Left hindlimb (tissue), 1 donor: ENCODE measurements at places on chromosomes 3 and 15.

DNA sequence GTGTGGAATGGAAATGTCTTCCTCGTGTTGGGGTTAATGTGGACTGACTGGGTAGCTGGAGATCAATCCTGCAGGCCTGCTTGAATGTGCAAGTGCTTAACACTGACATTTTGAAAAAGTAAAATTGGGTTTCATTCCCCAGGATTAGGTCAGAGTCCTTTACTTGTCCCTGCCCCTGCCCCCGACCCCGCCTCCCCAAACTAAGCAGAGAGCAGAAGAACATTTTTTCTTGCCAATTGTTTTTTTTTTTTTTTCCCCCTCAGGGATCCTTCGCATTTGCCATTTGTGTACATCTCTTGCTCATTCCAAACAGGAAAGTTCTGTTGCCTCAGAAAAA, 147.0 kb upstream of the NR2F2 start:
- no peak for DNase-seq

- no peak for DNase-seq
Observed at GRCh38 chr3:51673802-51674654, 3.0 kb downstream of the TEX264 start.

- DNase-seq = no peak
Observed at GRCh38 chr15:94233441-94233840, 2.1 kb downstream of the MCTP2 start.

DNA sequence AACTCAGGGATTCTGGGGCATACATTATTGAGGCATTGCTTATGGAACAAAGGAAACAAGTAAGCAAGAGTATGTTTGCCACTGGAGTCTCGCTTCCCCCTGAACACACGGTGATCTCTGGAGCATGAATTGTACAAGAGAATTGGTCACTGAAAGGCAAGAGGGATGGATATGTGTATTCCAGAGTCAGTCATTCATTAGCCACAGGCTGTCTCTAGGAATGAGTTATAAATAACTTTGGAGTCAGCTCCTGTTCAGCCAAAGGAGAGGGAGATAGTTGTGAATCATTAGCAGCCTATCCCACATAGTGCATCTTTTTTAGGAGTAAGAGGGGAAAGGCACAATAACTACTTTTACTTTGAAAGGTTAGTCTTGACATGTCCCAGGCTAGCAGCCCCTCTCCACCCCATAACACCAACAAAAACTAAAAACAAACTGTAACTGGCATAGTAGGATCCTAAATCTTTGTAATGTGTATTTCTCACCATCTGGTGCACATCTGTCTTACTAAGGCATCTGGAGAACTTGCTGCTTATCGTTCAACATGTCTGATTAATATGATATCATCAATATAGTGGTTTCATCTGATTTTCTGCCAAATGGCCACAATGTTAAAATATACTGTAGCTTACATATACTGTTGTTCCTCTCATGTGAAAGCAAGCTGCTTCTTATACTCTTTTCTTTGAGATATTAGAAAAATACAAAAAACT, 462.2 kb downstream of the GRM7 start:
- DNase-seq = no peak

DNA sequence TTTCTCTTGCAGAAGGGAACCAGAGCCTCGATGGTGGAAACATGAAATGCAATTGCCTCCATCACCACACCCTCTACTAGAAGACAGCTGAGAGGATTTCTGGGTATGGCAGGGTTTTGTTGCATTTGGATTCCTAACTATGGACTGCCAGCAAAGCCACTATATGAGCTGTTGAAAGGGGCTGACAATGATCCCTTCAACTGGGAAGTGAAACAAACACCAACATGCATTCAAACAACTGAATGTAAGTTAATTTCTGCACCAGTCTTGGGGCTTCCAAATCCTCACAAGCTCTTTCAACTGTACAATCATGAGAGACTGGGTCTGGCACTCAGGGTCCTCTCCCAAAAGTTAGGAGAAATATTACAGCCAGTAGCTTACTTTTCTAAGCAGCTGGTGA, 116.7 kb upstream of the PLCL2 start:
- no peak for DNase-seq

GRCh38 chr3:133924041-133924440, 28.4 kb upstream of the RAB6B start:
- no peak for DNase-seq
